ENCODE measurements at places on chromosomes 12 and 14.

- DNase-seq, result peak; percentile 43
Measured at GRCh38 chr12:98635657-98636323, 8.8 kb downstream of the IKBIP start.

GRCh38 chr14:106436310-106436905 is 910.0 kb downstream of the TMEM121 start:
- no peak for DNase-seq

DNA sequence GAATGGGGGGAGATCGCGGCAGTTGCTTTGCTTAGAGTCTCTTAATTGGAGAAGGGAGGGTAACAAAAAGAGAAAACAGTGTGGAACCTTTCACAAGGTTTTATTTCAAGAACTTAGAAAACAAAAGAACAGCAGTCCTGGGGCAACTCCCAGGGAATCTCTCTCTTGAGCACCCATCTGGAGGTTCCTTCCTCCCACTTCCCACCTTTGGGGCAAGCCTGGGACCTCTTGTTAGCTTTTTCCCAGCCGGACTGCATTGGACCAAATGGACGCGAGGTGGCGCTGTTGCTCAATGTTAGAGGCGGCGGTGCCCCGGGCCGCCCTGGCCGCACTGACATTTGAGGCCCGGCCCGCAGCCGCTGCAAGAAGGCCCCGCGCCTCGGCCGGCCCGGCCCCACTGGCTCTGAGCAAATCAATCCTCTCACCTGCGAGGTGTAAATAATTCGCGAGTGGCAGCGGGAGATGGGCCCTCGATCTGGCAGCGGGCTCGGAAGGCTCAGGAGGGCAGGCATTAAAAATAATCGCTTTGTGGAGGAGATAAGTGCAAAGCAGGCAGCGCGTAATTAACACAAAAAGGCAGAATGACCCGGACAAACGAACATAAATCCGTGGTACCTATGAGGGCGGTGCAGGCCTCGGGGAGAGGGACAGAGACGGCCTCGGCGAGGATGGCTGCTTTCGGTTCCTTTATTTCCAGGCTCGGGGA is 2.8 kb upstream of the HOXC8 start:
- DNase-seq, result no peak

DNA sequence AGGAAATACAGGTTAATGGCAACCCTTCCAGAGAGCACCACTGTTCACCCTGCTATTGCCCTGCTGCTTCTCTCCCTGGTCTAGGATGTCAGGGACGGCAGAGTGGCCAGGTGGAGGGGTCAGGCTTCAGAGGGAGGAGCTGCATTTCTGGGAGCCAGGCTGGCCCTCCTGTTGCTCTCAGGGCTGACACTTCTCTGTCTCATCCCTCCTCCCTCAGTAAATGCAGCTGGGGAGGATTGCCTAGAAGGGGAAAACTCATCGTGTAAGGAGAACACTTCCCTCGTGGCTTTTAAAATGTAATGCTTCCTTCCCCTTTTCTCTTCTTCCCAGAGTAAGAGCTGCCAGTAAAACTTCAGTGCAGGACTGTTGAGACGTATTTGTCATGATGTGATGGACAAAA is 20.8 kb downstream of the SUSD6 start:
- DNase-seq, result no peak

DNA sequence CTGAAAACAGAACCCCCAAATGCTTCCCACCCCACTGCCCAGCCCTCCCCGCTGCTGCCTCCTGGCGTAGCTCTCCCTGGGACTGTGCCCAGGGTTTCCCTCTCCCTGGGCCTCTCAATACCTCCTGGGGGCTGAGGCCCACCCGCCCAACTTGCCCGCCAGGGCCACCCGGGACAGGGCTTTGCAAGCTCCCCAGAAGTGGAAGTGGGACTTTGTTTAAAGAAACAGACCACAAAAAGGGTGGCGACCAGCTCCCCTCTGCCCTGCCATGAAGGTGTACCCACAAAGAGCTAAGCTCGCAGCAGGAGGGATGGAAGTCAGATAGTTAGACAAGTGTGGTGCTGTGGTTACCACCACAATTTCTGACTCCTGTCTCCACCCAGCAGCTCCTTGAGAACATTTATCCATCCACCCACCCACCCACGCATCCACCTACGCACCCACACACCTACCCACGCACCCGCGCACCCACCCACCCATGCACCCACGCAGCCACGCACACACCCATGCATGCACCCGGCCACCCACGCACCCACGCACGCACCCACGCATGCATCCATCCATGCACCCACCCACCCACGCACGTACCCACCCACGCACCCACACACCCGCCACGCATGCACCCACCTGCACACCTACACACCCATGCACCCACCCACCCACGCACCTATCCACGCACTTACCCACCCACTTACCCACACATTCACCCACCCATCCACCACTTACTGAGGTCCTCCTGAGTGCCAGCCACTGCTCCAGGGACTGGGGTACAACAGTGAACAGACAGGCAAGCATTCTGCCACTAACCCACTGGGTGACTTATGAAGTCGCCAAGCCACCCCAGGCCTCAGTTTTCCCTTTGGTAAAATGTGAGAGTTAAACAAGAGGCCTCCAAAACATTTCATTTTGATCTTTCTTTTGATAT is 127.3 kb downstream of the SCARB1 start:
- no peak for DNase-seq

GRCh38 chr12:99267038-99267437 is 380.5 kb upstream of the GARIN6 start:
- no peak for DNase-seq

- no peak for DNase-seq
Measured at GRCh38 chr12:54141431-54142113, 47.2 kb downstream of the SMUG1 start.

- DNase-seq, result no peak
Measured at GRCh38 chr12:12979731-12980259, 20.3 kb downstream of the HEBP1 start.

- DNase-seq, result no peak
Measured at GRCh38 chr14:94446126-94446525, 6.5 kb downstream of the SERPINA11 start.

DNA sequence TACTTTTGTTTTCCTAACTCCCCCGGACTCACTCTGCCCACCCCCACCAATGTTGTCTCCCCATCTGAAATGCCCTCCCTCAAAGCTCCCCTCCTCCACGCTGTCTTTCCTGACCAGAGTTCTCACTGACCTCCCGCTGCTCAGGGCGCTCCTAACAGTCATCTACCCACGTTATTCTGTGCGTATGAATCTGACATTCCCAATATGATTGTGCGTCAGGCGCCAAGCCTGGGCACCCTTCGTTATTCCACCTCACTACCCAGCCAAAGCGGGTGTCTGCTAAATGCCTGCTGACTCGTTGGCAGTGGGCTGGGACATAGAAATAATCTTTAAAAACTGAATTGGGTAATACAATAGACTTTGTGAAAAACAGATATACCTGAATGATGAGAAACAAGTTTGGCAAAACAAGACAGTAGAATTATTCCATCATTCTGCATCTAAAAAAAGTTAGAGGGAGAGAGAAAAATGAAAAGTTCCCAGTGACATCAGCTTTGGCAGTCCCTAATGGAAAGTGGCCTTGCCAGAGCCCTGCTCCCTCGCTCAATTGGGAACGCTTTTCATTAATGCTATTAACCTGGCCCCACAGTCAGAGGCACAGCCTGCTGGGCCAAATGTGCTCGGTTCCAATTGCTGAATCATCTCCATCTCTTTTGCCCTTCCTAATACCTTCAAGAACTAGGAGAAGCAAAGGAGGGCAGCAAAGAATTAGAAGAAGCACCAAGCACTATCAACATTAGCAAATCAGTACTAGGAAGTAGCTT is 74.0 kb upstream of the PLXNC1 start:
- DNase-seq, result no peak

- no peak for DNase-seq
Measured at GRCh38 chr14:68655911-68656316, 137.0 kb downstream of the ZFP36L1 start.

GRCh38 chr14:53792909-53793308 is 163.7 kb downstream of the BMP4 start:
- DNase-seq, result no peak

DNA sequence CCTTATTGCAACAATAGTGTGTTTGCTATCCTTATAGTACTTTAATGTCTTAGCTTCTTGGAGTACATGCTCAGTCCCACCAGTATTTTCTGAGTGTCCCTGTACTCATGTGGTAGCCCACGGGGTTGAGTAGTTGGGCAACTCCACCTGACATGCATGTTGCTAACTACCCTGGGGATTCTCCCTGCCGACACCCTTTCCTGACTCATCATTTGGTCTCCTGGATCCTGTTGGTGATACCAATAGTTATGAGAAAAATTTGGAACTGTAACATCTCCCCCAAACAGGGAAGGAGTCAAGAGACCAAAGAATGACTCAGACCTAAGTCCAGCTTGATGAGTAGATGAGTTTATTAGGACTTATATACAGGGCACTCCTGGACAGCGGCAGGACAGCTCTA is 101.6 kb downstream of the BRMS1L start:
- DNase-seq, result peak; percentile 44

GRCh38 chr12:30980955-30981662 is 54.6 kb downstream of the TSPAN11 start:
- no peak for DNase-seq

DNA sequence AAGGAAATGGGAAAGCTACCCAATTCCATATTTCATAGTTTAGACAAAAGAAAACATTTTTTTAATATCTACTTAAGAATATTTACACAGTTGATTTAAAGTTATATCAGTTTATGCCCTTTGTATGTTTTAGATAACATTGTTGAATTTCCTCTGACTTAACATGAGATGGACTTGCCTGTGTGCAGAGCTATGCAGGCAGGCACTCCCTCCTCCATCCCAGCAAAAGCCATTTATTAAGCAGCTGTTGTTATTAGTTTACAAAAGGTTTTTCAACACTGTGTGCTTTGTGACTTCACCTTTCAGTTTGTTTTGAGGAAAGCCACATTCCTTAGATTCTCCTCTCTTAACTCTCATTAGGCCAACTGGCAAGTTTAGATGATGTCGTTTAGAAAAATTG is 337.5 kb upstream of the PDE3A start:
- DNase-seq, result no peak

- DNase-seq, result no peak
Measured at GRCh38 chr12:3684449-3685051, 68.4 kb downstream of the CRACR2A start.

GRCh38 chr12:12803186-12803585 is 10.0 kb upstream of the DDX47 start:
- DNase-seq, result peak; percentile 100

DNA sequence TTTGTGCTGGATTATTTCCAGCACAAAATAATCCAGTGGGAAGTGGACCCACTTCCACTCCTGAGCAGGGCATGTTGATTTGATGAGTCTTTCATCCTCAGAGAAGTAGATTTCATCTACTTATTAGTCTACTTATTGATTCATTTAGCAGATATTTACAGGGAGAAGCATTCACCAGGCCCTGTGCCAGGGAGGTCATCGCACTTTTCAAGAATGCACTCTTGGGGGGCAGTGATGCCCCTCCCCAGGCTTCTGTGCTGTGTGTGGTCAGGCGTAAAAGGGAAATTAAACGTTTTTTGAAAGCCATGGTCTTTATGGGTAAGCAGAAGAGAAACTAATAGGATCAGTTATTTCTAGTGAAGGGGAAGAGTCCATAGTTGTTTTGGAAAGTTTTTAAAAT is 610.7 kb upstream of the TMEM132C start:
- no peak for DNase-seq

- no peak for DNase-seq
Measured at GRCh38 chr12:66903782-66904396, 225.0 kb upstream of the GRIP1 start.

- DNase-seq, result no peak
Measured at GRCh38 chr12:52617403-52617785, 965 bp downstream of the KRT73 start.

DNA sequence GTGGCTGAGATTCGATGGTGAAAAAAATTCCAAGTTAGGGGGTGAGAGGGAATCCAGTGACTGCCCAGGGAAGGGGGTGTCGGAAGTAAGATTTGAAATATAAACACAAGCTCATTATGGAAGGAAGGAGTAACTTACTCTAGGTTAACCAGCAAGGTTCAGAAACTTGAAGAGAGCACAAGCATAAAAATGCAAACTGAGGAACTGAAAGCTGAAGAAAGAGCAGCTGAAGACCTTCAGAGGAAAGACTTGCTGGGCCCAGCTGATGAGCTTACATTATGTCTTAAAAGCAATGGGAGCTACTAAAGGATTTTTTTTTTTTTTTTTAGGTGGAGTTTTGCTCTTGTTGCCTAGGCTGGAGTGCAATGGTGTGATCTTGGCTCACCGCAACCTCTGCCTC is 189.7 kb upstream of the GRIN2B start:
- DNase-seq, result no peak

DNA sequence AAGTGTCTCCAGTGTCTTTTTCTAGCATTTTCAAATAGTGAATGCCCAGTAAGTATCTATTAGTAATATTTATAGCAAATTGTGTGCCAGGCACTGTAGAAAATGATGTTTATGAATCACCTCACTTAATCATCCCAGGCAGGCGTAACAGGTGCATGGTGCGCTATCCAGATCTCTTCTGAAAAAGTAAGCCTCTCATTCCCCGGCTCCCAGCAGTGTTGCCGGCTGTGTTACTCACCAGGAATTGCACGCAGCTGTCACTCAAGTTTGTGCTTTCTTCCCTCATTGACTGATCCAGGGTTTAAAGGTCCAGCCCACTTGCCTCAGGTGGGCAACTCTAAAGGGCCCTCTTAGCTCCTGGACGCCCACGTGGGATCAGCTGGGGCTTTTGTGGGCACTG is 173.8 kb upstream of the RASSF8 start:
- no peak for DNase-seq

GRCh38 chr14:85634205-85634604 is 104.3 kb downstream of the FLRT2 start:
- peak; percentile 10 for DNase-seq

- DNase-seq, result no peak
Measured at GRCh38 chr12:128771681-128772080, 52.1 kb downstream of the SLC15A4 start.

- no peak for DNase-seq
Measured at GRCh38 chr14:57502586-57503254, 9.1 kb upstream of the CCDC198 start.

- peak; percentile 84 for DNase-seq
Measured at GRCh38 chr12:108854451-108855283, 2.7 kb downstream of the SSH1 start.

GRCh38 chr12:15322164-15323061 is at the start of gene PTPRO:
Gene PTPRO (plus strand): TSS chr12:15322508.
- no peak for DNase-seq

- DNase-seq, result no peak
Measured at GRCh38 chr12:49763006-49763591, 21.7 kb downstream of the TMBIM6 start.

GRCh38 chr14:78697341-78697740 is 527.2 kb downstream of the NRXN3 start:
- DNase-seq, result no peak
